ENCODE measurements at places on chromosomes 5 and 9. TPM values are rescaled to one million over a fixed set of nuclear protein-coding genes. Genes with fewer than 3 reads are reported as not detected.
A peak's percentile ranks its signal among the peaks of the same experiment; 100 is the strongest.

- no peaks in the 10 kb centered on the region for H3K27me3 ChIP-seq
- DNase-seq, result no peak
- no peak overlapping the region for H3K4me3 ChIP-seq
- H3K27ac ChIP-seq, result no peak overlapping the region
- no peaks in the 10 kb centered on the region for H3K36me3 ChIP-seq
These were observed 113.2 kb downstream of the SLC25A46 start for GRCh38 chr5:110852053-110852452.

Gene SUSD3
- 6.0 TPM for total RNA-seq

Gene WDR38
- total RNA-seq, result not detected

DNA sequence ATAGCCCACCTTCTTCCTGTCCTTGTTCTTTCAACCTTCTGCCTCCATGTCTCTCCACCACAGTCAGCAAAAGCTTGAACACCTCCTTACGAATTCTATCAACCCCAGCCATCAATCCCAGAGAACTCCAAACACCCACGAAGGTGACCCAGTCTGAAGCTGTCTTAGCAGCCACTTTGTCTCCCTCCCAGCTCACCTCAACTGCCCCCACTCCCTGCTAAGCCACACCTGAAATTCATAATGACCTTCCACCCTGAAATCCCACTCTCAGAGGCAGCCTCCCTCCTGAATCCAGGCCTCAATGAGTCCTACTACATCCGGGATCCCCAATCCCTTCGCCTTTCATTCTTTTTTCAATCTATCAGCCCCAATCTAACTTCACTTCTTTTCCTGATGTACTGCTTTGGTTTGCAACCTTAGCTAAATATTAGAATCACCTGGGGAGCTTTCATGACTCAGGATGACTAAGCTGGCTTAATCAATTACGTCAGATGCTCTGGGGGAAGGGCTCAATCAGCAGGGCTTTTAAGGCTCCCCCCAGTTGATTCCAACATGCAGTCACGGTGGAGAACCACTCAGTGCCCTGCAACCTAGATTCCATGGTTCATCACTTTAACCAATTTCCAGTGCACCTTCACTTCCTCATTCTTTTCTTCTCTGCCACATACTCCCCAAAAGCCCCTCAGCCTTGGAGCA is 32.2 kb downstream of the BHMT start:
- H3K36me3 ChIP-seq, result no peaks in the 10 kb centered on the region
- no peak for DNase-seq
- no peaks in the 10 kb centered on the region for H3K4me1 ChIP-seq
- H3K27ac ChIP-seq, result no peak overlapping the region

DNA sequence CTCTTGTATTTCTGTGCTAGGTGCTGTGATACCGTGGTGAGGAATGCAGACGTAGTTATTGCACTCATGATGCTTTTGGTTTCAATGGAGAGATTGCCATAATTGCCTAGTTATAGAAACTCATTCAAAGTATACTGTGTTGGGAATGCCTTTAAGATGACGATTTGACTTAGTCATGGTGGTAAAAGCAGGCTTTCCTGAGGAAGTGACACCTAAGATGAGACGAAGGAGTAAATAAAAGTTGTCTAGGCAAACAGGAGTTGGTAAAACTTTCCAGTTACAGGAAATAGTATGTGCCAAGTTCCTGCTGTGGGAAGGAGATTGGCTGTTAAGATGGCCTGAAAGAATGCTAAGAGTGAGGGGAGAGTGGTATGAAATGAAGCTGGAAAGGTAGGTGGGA is 48.1 kb downstream of the FOCAD start:
- no peaks in the 10 kb centered on the region for H3K27me3 ChIP-seq
- no peak overlapping the region for H3K4me3 ChIP-seq
- H3K4me1 ChIP-seq, result no peaks in the 10 kb centered on the region
- no peak for DNase-seq
- H3K27ac ChIP-seq, result no peak overlapping the region

Gene MIER3
- 63.5 TPM for total RNA-seq

DNA sequence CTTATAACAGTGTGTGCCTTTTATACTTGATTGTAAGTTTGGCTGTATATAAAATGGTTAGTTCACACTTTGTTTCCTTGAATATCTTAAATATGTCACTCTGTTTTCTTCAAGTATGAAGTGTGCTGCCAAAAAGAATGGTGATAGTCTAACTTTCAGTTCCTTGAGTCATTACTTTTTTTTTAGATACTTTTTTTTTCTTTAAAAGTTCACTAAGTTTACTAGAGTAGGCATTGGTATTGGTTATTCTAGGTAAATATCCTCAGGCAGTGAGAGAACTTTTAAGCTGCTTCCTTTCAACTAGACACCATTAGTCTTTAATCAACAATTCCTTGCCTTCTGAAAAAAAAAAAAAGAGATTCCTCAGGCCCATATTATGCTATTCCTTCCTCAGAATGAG is 41.9 kb downstream of the SPEF2 start:
- H3K4me1 ChIP-seq, result no peaks in the 10 kb centered on the region
- no peak for DNase-seq

DNA sequence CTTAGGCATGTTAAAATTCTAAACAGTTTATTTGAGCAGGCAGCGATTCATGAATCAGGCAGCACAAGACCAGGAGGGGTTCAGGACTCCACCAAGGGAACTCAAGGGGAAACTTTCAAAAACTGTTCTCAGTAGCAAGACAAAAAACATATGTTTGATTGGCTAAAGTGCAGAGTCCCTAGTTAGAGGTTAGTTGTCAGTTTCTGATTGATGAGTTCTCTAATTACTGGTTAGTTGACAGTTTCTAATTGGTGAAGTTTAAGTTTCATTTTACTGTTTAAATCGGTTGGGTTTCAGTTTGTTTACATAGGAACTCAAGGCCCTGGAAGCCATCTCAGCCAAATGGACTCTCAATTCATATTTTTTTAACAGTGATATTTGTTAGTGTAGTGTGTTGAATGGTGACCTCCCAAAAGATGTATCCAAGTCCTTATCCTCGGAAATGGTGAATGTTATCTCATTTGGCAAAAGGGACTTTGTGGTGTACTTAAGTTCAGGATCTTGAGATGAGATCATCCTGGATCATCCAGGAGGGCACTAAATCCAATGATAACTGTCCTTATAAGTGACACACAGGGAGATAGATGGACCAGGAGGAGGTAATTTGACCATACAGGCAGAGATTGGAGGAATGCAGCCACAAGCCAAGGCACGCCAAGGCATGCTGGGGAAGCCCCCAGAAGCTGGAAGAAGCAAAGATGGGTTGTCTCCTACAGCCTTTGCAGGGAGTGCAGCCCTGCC is 219.2 kb upstream of the RAI14 start:
- DNase-seq, result no peak
- no peaks in the 10 kb centered on the region for H3K36me3 ChIP-seq
- H3K4me1 ChIP-seq, result no peaks in the 10 kb centered on the region
- H3K27me3 ChIP-seq, result no peaks in the 10 kb centered on the region
- H3K27ac ChIP-seq, result no peak overlapping the region

GRCh38 chr5:179797741-179798140 is 4.0 kb downstream of the LTC4S start:
- no peak overlapping the region for H3K4me3 ChIP-seq
- no peak for DNase-seq
- peaks cover 42% of the 10 kb centered on the region for H3K4me1 ChIP-seq
- H3K27me3 ChIP-seq, result no peaks in the 10 kb centered on the region
- peaks cover 23% of the 10 kb centered on the region for H3K36me3 ChIP-seq
- no peak overlapping the region for H3K27ac ChIP-seq

Gene IFNW1
- total RNA-seq, result not detected

GRCh38 chr5:93145019-93145418 is 436.0 kb downstream of the NR2F1-AS1 start:
- H3K4me1 ChIP-seq, result no peaks in the 10 kb centered on the region
- no peaks in the 10 kb centered on the region for H3K36me3 ChIP-seq
- H3K27me3 ChIP-seq, result no peaks in the 10 kb centered on the region
- no peak for DNase-seq
- H3K27ac ChIP-seq, result no peak overlapping the region

Gene ZDHHC11
- 1.4 TPM for total RNA-seq

GRCh38 chr5:149961186-149961685 is 678 bp downstream of the SLC26A2 start:
- H3K27ac ChIP-seq, result no peak overlapping the region
- H3K4me1 ChIP-seq, result peaks cover 55% of the 10 kb centered on the region
- H3K27me3 ChIP-seq, result no peaks in the 10 kb centered on the region
- peak overlapping the region; percentile 51 for H3K4me3 ChIP-seq

Gene TGFBI
- 275 TPM for total RNA-seq

DNA sequence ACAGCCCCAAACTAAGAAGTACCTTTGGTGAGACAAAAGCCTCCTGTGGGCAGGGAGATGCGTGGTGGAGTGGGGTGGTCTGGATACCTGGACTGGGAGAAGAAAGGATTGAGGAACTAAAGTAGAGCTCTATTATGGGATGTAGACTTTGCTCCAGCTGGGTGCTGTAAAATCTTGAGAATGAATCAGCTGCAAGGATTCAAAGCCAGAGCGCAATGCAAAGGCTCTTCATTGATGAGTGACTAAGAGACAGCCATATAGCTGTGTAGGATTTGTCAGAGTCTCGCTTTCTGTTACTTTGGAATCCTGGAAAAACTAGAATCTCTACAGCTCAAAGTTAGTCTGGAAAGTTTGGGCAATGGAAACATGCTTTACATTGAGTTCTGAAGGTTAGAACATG is 159.9 kb downstream of the TAF11L14 start:
- H3K36me3 ChIP-seq, result no peaks in the 10 kb centered on the region
- H3K4me1 ChIP-seq, result no peaks in the 10 kb centered on the region
- H3K27ac ChIP-seq, result no peak overlapping the region
- H3K27me3 ChIP-seq, result no peaks in the 10 kb centered on the region

DNA sequence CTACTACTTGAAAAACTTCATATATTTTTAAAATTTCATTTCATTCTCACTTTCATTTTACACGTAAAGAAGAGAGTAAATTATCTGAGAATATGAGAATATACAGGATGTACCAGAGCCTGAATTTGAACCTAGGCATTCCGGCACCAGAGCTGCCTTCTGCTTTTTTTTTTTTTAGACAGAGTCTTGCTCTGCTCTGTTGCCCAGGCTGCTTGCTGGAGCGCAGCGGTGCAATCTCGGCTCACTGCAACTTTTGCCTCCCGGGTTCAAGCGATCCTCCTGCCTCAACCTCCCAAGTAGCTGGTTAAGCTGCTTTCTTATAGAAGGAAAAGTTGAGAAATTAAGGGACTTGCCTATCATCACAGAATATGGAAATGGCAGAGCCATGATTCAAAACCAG is 540.1 kb downstream of the EBF1 start:
- H3K27ac ChIP-seq, result no peak overlapping the region
- H3K36me3 ChIP-seq, result no peaks in the 10 kb centered on the region
- peaks cover 11% of the 10 kb centered on the region for H3K4me1 ChIP-seq
- DNase-seq, result no peak
- H3K27me3 ChIP-seq, result no peaks in the 10 kb centered on the region
- no peak overlapping the region for H3K4me3 ChIP-seq

DNA sequence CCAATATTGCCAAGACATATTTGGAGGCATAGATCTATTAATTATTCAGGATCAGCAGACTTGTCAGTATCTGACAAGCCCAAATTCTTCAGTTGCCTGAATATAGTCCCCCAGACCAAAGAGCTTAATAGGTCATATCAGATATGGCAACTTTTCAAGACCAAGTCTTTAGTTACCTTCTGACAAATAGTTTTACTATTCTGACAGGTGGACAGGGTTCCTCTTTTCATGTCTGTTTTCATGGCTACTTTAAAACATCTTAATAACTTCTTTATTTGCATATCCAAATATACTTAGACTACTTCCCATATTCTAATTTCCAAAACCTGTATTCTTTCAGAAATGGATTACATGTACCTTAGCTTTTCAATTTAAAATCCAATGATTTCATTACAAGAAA is 65.4 kb downstream of the AUH start:
- no peak for DNase-seq
- no peak overlapping the region for H3K27ac ChIP-seq
- peaks cover 53% of the 10 kb centered on the region for H3K36me3 ChIP-seq
- no peaks in the 10 kb centered on the region for H3K27me3 ChIP-seq
- H3K4me1 ChIP-seq, result no peaks in the 10 kb centered on the region

- H3K27me3 ChIP-seq, result no peaks in the 10 kb centered on the region
- no peak overlapping the region for H3K27ac ChIP-seq
- H3K4me3 ChIP-seq, result no peak overlapping the region
- peaks cover 11% of the 10 kb centered on the region for H3K4me1 ChIP-seq
- no peaks in the 10 kb centered on the region for H3K36me3 ChIP-seq
These were observed 158.5 kb upstream of the PTGER4 start for GRCh38 chr5:40521108-40521785.

DNA sequence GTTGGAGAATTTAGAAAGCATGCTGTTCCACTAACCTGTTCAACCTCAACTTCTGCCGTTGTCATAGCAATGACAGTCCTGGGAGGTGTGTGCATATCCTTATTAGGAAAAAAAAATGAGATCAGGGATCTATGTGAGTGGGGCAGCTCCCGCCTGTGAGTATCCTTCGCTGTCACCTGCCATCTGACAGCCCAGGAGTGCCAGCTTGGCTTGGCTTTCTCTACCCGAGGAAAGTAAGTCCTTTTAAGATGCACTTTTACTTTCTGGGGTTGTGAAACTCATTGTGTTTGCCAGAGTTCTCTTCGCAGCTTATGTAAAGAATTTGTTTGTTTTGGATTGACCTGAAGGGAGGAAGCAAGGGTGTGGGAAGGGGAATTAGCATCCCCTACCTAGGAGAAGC is 21.8 kb downstream of the PCDHAC2 start:
- no peak overlapping the region for H3K4me3 ChIP-seq
- H3K36me3 ChIP-seq, result no peaks in the 10 kb centered on the region
- H3K27ac ChIP-seq, result no peak overlapping the region
- DNase-seq, result no peak
- H3K4me1 ChIP-seq, result no peaks in the 10 kb centered on the region

- no peaks in the 10 kb centered on the region for H3K27me3 ChIP-seq
- H3K36me3 ChIP-seq, result no peaks in the 10 kb centered on the region
- H3K4me1 ChIP-seq, result peaks cover 57% of the 10 kb centered on the region
- H3K27ac ChIP-seq, result peak overlapping the region; percentile 38
- peak; percentile 91 for DNase-seq
- no peak overlapping the region for H3K4me3 ChIP-seq
These were observed 137.9 kb upstream of the TRIM32 start for GRCh38 chr9:116549061-116549664.

DNA sequence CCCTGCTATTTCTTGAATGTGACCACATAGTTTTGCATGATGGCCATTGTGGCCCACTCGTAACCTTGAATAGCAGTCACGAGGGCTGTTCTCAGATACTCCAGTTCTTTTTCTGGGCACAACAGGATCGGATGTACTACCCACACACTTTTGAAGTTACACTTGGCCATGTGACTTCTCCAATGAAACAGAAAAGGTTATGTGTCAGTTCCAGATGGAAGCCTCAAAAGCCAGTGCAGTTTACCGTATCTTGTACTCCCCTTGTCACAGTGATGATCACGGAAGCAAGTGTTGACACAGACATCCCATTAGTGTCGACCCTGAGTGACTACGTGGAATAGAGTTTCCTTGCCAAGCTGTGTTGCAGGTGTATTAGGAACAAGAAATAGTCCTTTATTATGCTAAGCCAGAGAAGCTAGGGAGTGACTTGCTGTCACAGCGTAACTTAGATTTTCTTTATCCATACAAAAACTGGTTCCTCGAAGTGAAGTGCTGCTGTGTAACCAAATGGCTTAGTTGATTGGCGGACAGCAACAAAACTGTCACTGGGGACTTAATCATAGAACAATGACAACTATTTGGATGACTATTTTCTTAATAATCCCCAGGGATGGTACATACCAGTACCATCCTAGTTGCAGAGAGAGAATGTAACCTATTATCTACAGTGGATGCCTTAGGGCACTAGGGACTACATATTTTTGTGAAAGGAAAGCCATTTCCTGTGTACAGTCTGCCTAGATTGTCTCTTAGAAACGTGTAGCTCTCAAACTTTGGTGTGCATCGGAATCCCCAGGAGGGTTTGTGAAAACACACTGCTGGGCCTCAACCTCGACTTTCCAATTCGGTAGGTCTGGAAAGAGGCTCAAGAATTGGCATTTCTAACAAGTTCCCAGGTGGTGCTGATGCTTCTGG is 90.1 kb upstream of the DMRT1 start:
- peaks cover 21% of the 10 kb centered on the region for H3K4me1 ChIP-seq
- H3K4me3 ChIP-seq, result no peak overlapping the region
- peaks cover 13% of the 10 kb centered on the region for H3K36me3 ChIP-seq
- no peak for DNase-seq

Measured in HepG2 (cell line).